ENCODE measurements at places on chromosomes 2 and 18.

DNA sequence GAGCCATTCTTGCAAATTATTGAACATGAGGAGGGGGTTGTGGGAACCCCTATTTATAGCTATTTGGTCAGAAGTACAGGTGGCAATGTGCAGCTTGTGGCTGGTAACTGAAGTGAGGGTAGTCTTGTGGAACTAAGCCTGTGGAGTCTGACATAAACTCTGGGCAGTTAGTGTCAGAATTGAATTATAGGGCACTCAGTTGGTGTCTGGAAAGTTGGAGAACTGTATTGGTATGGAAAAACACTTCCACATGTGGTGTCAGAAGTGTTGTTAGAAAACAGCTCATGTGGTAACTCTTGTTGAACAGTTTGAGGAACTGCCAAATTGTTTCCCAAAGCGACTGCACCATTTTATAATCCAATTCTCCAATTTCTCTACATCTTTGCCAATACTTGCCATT lies 7.5 kb downstream of the RALBP1 start:
- H3K36me3 ChIP-seq: peaks cover 14% of the 10 kb centered on the region
- DNase-seq: no peak
- no peaks in the 10 kb centered on the region for H3K27me3 ChIP-seq
- no peak overlapping the region for H3K4me3 ChIP-seq

- no peak overlapping the region for H3K27ac ChIP-seq
- H3K36me3 ChIP-seq: peaks cover 20% of the 10 kb centered on the region
- H3K4me1 ChIP-seq: peaks cover 80% of the 10 kb centered on the region
- no peak for DNase-seq
Measured at GRCh38 chr2:236577481-236578410, 8.1 kb downstream of the ACKR3 start.

- H3K36me3 ChIP-seq: peaks cover 28% of the 10 kb centered on the region
- DNase-seq: no peak
- H3K4me1 ChIP-seq: no peaks in the 10 kb centered on the region
- no peaks in the 10 kb centered on the region for H3K27me3 ChIP-seq
- H3K4me3 ChIP-seq: no peak overlapping the region
Measured at GRCh38 chr2:15616429-15616828, 24.8 kb downstream of the DDX1 start.

DNA sequence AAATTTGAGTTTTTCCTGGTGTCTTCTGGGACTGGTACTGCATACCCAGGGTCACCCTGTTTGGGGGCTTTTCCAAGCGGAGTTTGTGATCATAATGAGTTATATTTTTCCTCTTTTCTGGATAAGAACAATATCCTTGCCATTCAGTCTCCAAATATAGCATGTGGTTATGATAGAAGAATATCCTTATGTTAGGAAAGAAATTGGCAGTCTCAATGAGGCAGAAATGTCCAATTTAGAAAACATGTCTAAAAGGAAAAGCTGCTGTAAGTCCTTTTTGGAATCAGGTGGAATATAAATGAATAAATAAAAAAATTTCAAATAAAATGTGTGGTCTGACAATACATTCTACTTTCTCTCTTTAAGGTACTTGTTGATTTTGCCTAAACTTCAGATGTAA lies 36.2 kb downstream of the SPATS2L start:
- no peaks in the 10 kb centered on the region for H3K27me3 ChIP-seq
- no peak for DNase-seq
- H3K27ac ChIP-seq: no peak overlapping the region
- H3K4me1 ChIP-seq: peaks cover 6% of the 10 kb centered on the region
- H3K36me3 ChIP-seq: no peaks in the 10 kb centered on the region

DNA sequence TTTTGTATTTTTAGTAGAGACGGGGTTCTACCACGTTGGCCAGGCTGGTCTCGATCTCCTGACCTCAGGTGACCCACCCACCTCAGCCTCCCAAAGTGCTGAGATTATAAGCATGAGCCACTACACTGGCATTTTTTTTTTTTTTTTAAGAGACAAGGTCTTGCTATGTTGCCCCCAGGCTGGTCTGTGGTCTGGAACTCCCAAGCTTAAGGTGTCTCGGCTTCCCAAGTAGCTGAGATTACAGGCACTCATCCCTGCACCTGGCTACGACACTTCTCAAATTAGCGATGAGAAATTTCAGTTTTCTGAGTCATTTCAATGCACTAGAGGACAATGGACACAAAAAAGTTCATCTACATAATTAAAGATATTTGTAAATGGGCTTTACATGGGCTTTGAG lies 36.6 kb upstream of the TCF7L1 start:
- DNase-seq: no peak
- H3K4me3 ChIP-seq: no peak overlapping the region
- H3K27ac ChIP-seq: no peak overlapping the region
- H3K4me1 ChIP-seq: no peaks in the 10 kb centered on the region
- no peaks in the 10 kb centered on the region for H3K27me3 ChIP-seq

All from spinal cord (tissue), 10 donors.